ENCODE measurements at places on chromosomes 5 and 9.

DNA sequence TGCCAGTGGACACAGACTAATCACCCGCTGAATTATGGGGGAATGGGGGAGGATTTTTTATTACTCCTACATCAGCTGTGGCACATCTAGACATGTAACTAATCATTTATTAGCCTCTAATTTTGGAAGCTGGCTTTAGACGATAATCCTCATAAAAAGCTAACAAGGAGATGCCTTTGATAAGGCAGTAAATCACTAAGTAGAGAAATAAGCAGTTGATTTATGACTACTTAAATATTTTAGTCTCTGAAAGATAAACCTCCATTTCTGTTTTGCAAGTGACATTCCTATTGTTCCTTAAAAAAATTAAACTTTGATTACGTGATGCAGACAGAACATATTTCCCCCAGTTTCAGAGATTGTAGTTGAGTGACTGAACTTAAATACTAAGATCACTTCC is 206.4 kb upstream of the CDKN2B start:
- no peak for DNase-seq

DNA sequence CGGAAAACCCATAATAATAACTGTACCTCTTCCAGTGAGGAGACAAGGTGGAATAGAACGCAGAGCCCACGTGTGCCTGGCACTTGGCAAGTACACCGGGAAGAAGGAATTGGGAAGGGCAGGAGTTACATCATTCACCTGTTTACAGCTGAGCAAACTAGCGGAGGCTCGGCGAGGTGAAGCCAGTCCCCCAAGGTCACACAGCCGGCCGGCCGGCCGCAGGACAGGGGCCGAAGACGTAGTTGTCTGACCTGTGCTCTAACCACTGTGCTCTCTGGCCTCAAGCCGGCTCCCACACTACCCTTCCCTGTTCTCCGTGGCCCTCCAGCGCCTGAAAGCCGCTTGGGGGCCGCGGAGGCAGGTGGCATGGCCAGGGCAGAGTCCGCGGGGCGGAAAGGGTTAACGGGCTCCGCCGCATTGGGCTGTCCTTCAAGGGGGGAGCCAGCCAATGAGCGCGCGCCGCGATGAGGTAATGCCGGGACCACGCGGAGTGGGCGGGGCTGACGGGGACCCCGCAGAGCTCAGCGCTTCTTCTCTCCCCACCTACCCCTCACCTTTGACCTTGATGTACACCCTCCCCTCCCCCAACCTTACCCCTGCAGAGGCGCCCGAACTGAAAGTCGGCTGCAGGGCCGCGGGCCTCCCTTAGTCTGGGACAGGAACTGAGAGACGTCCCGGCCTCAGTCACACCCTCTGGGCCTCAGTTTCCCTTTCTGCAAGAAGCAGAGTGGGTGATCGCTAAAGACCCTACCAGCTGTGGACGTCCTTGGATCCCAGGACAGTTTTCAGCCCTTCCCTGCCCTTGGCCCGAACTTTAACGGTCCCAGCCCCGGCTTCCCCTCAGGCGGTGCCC is 125.1 kb downstream of the C9orf50 start:
- peak; percentile 88 for DNase-seq

DNA sequence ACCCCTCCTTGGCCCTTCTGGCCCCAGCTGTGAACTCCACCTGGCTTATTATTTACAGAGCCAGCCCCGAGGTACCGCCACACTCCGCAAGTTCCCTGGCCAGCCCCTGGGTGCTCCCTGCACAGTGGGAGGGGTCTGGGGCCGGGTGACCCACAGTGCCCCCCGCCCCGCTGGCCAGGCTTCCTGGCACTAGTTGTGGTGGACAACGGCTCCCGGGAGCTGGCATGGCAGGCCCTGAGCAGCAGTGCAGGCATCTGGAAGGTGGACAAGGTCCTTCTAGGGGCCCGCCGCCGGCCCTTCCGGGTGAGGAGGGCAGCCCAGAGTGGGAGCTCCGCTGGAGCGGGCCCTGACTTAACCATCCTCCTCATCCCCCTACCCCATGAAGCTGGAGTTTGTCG is 3.9 kb downstream of the MAMDC4 start:
- DNase-seq = no peak

DNA sequence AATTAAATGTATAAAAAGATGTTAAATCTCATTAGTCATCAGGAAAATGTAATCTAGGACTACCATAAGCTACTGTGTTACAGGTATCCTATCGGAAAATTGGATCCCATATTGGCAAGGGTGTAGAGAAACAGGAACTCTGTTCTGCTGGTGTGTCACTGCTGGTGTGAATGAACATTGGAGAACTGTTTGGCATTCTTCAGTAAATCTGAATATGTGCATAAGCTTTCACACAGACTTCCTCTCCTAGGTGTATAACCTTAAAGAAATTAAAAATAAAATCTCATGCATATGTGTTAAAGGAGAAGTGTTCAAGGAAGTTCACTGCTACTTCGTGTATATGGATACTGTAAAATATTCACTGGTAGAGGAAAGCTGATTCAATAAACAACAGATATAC is 484.6 kb upstream of the TLE4 start:
- DNase-seq = no peak

DNA sequence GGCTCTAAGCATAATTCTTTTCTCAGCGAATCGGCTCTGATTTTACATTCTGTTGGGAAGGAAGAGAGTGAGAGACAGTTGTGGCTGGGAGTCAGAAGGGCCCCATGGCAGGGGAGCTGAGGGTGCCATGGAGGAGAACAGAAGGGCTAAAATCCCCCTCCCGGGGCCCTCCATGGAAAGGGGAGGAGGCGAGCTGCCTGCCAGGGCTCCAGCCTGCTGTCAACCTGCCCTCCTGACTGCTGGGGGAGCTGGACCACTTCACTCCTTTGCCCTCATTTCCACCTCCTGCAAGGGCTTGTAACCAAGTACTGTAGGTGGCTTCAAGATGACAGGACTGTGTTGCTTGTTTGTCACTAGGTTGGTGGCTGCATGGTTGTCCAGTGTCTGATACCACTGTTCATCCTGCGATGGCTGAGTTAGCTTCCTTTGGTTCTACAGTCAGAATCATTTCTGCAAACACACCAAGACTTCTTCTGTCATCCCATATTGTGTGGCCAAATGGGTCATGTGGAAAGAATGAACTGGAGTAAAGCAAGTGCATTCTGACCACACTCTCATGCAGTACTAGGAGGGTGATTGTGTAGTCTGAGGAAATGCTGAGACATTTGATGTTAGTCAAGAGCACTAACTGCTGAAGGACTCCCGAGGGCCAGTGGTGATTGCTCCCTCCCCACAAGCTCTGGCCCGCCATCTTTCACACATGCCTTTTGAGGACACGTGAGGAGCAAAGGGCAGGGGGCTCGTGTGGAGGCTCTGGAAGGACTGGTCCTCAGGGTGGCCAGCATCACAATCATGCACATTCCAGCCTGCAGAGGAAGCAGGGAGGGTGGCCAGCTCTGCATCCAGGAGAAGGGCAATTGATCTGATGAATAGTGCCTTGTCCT is 307.2 kb downstream of the GADD45G start:
- no peak for DNase-seq

DNA sequence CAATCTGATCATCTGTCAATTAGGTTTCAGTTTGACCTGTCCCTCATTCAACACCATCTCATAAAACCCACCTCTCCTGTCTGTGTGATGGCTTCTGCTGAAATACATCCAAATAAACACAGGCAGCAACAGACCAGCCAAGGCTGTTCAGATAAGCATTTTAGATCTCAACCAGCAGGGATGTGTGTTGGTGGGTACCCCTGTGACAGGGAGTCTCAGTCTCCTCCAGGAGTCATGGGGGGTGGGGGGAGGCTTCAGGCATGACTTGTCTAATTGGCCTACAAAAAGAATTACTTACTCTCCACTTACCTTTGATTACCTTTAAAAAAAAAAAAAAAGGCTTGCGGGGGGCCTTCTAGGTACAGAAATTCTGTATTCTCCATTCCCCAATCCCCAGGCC is 65.9 kb downstream of the ROR2 start:
- no peak for DNase-seq

DNA sequence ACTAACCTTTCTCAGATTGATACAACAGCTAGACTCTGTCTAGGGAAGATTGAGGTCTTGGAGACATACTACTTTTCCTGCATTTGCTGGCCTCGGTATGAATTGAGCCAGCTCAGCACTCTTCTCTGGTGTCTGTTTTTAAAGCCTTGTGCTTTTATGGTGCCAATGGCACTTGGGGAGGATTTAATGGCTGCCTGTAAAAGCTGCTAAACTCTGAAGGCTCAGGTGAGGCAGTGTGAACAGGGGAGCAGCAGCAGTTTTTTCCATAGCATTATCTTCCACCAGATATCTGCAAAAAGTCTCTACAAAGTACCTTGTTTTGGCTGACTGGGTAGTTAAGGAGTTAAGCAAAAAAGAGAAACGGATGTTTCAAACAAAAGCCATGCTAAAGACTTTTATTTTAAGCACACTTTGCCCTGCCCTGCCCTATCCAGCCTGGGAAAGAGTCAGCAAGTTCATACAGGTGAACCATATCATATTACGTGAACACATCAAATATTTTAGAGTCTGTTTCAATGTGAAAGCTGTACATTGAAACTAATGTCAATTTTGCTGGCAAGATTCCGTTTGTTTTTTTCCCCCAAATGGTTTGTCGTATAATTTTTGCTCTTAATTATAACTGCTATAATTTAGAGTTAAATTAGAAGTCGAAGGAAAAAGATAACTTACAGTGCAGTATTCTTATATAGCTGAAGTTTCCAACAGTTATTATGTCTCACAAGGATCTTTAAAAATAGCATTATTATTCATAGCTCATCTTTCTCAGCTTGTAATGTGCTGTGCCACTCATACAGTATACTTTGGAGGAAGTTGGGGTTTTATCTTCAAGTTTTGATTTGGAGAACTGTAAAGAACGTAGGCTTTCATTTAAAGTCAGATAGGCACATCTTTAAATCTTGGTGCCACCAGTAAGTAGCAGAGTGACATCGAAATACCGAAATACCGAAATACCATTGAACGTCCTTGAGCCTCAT is 424.1 kb upstream of the CD180 start:
- DNase-seq = no peak

- DNase-seq = no peak
These were observed 22.7 kb upstream of the FSTL4 start for GRCh38 chr5:133635051-133635450.

GRCh38 chr5:57429513-57430120 is 53.0 kb downstream of the ACTBL2 start:
- no peak for DNase-seq

GRCh38 chr9:115138151-115138550 is 20.2 kb upstream of the TNC start:
- DNase-seq = no peak

- DNase-seq = no peak
These were observed 43.2 kb upstream of the RICTOR start for GRCh38 chr5:39117401-39117800.

- no peak for DNase-seq
These were observed 27.2 kb downstream of the DNAI1 start for GRCh38 chr9:34485822-34486221.

DNA sequence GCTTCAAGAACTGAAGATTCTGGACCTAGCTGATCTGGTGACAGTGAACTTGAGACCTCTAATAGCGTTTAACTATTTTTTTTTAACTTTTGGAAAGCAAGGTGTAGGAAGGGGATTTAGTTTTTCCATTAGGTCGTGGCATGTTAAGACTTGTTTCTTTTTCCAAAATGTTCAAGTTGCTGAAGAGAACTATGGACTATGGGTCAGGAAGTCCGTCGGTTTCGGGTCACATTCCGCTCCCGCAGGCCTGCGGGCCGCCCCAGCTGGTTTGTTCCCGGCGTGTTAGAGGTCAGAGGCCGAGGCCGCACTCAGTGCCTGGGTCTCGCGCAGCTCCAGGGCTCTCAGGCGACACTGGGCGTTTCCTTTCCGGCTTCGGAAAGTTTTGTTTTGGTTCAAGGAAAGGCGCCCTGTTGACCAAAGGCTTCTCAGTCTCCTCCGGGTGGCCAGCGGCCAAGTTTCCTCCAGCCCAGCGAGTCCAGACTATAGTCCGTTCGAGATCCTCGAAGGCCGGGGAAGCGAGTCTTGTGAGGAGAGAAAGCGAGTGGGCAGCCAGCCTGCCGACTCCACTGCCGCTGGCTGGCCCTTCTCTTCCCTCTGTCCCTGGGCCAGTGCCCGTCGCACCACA is 586 bp upstream of the FCHO2 start:
- no peak for DNase-seq

DNA sequence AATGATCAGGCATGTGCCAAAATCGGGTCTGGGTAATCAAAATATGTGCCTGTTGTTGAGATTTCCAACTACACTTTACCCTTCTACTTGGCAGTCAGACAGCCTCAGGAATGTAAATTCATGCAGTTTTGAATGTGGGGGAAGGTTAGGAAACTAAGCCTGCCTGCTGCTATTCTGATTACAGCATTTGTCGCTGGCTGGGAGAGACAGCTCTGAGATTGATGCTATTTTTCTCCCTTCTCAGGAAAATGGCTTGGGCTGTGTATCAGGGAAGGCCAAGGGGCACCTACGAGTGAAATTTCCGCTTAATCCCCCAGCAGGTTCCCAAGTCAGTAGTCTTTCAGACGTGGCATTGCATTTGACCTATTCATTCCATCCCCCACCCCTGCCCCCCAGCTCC is 3.6 kb upstream of the RGS7BP start:
- DNase-seq = no peak

DNA sequence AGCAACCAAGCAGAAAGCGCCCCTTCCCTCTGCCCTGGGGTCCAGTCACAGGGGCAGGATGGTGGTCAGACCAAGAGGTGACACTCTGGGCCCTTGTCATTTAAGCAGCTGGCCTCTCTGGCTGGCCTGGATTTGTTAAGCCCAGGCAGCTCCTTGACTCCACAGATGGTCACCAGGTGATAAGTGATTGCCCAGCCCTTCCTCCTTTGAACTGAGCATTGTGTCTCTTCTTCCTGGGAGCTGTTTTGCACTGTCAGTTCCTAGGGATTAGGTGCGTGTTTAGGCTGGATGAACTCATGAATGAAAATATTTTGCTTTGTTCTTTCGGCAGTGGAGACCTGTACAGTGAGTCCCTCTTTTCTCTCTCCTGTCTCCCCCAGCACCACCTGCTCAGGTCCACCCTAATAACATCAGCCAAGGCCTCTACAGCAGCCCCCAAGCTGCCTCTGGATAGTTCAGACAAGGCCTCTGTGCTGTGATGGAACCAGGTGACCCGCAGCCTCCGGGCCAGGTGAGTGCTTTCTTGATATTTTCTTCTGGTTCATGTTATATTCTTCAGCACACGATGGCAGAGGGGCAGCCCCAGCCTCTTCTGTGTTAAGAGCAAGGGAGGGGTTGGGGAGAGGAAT is 139.7 kb upstream of the PITX1 start:
- no peak for DNase-seq

DNA sequence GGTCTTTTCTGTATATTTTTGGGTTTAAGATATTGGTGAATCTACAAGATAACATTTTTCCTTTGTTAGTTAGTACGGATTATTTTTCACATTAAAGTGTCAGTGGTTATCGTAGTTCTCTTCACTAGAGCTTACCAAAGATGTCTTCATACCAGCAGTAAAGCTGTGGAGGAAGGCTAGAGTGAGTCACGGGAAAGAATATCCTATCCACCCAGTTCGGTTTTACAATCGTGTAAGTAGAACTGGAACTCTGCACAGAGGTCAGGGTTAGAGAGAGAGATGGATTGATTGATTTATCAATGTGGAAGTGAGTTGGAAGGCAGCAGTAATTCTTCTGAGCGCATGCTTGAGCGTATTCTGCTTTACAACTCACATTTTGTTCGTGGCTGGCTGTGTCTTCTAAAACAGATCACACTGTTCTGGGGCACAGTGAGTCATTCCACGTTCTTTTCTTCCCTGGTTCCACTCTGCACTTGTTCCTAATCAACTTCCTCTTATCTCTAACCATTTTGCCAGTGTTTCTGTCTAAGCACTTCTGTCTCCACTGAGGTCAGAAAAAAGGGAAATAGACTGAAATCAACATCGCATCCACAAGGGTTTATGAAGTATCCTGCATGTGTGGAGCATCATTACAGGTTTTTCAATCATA is 86.5 kb upstream of the ARRDC3 start:
- DNase-seq = peak; percentile 89

GRCh38 chr5:178455480-178455835 is 134.7 kb downstream of the COL23A1 start:
- no peak for DNase-seq

Measured in KBM-7 (cell line).